SJSA1 (cell line): ENCODE measurements at places on chromosomes 4 and X. TPM values are rescaled to one million over a fixed set of nuclear protein-coding genes. Genes with fewer than 3 reads are reported as not detected.

IGFBP7 gene
- 1,151 and 1,739 TPM in 2 replicates for total RNA-seq

GRCh38 chrX:107676559-107677378, 48.5 kb downstream of the PRPS1 start:
- DNase-seq = peak; percentile 80

- DNase-seq = no peak
These were observed 31.2 kb upstream of the MSANTD1 start for GRCh38 chr4:3217771-3218170.

DNA sequence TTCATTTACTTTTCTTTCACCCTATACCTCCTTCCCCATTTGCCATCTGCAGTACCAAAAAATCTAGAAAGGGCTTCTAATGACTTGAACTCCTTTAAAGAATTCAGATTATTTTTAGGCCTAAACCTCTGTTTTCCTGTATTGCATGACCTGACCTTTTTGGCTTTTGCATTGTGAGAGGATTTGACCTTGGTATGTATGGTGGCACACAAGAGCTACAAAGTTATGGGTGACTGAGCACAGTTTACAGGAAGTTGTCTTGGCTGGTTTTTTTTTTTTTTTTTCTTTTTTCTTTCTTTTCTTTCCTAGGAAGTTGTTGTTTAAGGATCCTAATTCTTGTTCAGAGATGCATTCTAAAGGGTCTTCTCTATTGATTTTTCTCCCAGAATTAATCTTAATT, 32.0 kb upstream of the MTMR8 start:
- DNase-seq = no peak

GRCh38 chrX:108264376-108264775, 172.8 kb downstream of the ATG4A start:
- no peak for DNase-seq

GRCh38 chr4:4759883-4760282, 99.6 kb upstream of the MSX1 start:
- DNase-seq = no peak
